ENCODE measurements at places on chromosomes 6 and 20.

DNA sequence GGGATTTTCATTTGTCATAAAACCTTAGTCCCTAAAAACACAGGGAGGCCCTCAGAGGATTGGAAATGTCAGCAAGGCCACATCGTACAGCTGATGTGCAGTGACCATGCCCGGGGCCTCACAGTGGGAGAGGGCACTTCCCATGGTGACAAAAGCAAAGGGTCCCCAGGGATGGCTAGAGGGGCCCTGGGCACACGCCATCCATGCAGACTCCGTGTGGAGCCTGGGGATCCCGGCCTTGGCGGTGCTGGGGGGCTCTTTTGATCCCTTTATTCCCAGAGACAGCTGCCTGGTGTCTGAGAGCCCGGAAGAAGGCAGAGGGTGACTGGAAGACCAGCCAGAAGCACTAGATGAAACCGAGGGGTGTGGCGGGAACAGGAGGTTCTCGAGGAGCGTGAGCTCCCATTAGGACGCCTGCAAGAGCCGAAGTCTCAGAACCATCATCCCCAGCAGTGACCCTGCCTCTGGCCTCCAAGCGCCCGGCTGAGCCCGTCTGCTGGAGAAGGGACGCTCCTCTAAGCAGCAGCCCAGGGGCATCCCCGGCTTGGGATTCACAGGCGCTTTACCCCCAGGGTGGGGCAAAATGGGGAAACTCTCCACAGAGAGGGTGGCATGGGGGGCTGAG, 49.1 kb upstream of the FRMD1 start:
- no peaks in the 10 kb centered on the region for H3K27me3 ChIP-seq
- no peak for DNase-seq
- H3K4me1 ChIP-seq: peaks cover 11% of the 10 kb centered on the region
- H3K27ac ChIP-seq: no peak overlapping the region
- H3K4me3 ChIP-seq: no peak overlapping the region

- H3K27ac ChIP-seq: no peak overlapping the region
- no peak overlapping the region for H3K4me3 ChIP-seq
- no peaks in the 10 kb centered on the region for H3K36me3 ChIP-seq
- H3K27me3 ChIP-seq: no peaks in the 10 kb centered on the region
These were observed 207.4 kb upstream of the ZNF217 start for GRCh38 chr20:53800883-53801604.

- DNase-seq: no peak
- no peaks in the 10 kb centered on the region for H3K36me3 ChIP-seq
- H3K27me3 ChIP-seq: no peaks in the 10 kb centered on the region
- H3K27ac ChIP-seq: no peak overlapping the region
- no peak overlapping the region for H3K4me3 ChIP-seq
These were observed 68.0 kb upstream of the KCNQ5 start for GRCh38 chr6:72553531-72554511.

DNA sequence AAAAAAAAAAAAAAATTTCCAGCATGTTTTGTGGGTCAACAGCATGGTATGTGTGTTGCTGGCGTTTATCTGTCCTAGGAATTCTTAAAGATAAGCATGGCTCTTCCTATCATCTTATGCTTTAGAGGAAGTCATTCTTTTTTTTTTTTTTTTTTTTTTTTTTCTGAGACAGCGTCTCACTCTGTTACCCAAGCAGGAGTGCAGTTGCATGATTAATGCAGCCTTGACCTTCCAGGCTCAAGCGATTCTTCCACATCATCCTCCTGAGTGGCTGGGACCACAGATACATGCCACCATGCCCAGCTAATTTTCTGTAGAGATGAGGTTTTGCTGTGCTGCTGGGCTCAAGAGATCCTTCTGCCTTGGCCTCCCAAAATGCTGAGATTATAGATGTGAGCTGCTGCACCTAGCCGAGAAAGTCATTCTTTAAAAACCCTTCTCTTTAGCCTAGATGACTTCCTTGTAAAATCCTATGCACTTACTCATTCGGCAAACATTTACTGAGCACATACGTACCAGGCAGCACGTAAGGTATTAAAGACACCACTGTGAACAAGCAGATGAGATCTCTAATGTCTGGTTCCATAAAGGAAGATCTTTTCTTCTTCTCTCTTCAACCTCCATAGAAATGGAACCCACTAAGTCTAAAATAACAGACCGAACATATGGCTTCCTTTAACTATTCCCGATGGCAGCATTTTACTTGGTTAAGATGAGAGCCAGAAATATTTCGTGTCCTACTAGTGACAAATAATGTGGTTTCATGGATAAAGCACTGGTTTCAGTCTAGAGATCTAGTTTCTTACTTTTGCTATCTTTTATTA, 122.4 kb downstream of the RIN2 start:
- H3K27ac ChIP-seq: no peak overlapping the region
- DNase-seq: no peak
- H3K36me3 ChIP-seq: no peaks in the 10 kb centered on the region
- no peaks in the 10 kb centered on the region for H3K27me3 ChIP-seq
- H3K4me1 ChIP-seq: peaks cover 33% of the 10 kb centered on the region
- no peak overlapping the region for H3K4me3 ChIP-seq

- no peak overlapping the region for H3K4me3 ChIP-seq
- no peaks in the 10 kb centered on the region for H3K4me1 ChIP-seq
- no peaks in the 10 kb centered on the region for H3K36me3 ChIP-seq
These were observed 594.6 kb upstream of the FLRT3 start for GRCh38 chr20:14932040-14932439.

DNA sequence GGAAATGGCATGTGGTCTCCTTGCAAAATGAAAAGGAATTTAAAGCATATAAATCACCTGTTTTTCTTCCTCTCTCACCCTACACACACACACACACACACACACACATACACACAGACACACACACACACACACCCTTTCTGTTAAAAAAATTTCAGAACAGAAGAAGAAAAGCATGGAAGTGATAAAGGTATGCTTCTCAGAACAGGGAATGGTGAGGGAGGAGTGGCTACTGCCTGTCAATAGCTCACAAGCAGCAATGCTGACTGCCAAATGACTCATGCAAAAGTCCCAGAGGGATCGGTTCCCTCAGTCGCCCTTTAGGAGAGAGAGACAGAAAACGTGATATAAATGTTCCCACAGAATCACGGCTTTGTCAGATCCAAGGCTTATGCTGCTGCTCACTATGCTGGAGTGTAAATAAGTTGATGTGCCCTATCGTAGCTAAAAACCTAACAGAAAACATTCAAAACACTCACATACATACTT, 102.6 kb downstream of the IBTK start:
- H3K4me3 ChIP-seq: no peak overlapping the region
- peak overlapping the region; percentile 48 for H3K27ac ChIP-seq
- no peak for DNase-seq
- H3K4me1 ChIP-seq: peaks cover 17% of the 10 kb centered on the region
- no peaks in the 10 kb centered on the region for H3K27me3 ChIP-seq

DNA sequence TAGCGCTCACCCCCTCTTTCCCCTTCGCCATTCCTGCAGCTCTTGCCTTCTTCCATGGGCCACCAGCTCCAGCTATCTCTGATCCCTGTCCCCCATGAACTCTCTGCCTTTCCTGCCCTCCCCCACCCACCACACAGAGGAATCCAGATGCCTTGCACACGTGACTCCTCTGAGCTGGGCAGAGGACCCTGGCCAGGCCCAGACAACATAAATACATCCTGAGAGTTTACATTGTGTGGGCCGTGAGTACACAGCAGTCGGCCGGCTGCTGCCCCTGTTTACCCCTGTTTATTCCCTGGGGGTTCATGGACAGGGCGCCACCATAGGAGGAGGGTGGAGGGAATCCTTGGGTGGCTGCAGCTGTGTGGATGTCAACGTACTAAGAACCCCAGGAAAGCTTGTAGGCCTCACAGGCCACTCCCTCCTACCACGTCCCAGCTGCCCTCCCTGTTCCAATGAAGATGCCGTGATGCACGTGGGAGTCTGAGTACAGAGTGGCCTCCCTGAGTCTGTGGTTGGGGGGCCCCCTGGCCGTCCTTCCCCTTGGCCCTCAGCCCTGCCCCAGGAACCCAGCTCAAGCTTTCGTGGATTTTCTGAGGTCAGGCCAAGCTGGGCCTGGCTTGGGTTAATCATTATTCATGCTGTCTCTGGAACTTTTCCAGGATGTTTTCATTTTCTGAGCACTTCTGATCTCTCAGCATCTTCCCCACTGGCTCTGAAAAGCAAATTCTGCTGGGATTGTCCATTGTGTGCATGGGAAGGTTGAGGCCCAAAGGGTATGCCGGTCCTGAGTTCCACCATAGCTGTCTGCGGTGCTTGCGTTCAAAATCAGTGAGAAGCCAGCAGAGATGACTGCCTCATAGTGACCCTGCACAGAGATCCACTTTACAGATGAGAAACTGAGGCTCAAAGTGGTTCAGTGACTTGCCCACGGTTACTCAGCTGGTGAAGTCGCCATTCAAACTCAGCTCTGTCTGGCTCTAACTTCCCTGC, 136.3 kb downstream of the MRPL14 start:
- peak overlapping the region; percentile 12 for H3K27ac ChIP-seq
- H3K36me3 ChIP-seq: no peaks in the 10 kb centered on the region
- peaks cover 16% of the 10 kb centered on the region for H3K4me1 ChIP-seq
- H3K4me3 ChIP-seq: no peak overlapping the region
- H3K27me3 ChIP-seq: no peaks in the 10 kb centered on the region
